ENCODE measurements at places on chromosomes 7 and 10. TPM values are rescaled to one million over a fixed set of nuclear protein-coding genes. Genes with fewer than 3 reads are reported as not detected.

HKDC1 gene
- 10.0 TPM for total RNA-seq

CYP2C19 gene
- total RNA-seq = not detected

EBLN1 gene
- total RNA-seq = not detected

CTAGE4 gene
- 1.4 TPM for total RNA-seq

NPY gene
- not detected for total RNA-seq

GALNT17 gene
- total RNA-seq = not detected

TRIL gene
- total RNA-seq = not detected

TBATA gene
- total RNA-seq = not detected

VENTX gene
- total RNA-seq = not detected

NXPH1 gene
- not detected for total RNA-seq

C10orf62 gene
- total RNA-seq = not detected

ZYX gene
- total RNA-seq = 189 TPM

LIPM gene
- total RNA-seq = not detected

ASAH2 gene
- 1.9 TPM for total RNA-seq
